ENCODE measurements at places on chromosomes 7 and 10.

DNA sequence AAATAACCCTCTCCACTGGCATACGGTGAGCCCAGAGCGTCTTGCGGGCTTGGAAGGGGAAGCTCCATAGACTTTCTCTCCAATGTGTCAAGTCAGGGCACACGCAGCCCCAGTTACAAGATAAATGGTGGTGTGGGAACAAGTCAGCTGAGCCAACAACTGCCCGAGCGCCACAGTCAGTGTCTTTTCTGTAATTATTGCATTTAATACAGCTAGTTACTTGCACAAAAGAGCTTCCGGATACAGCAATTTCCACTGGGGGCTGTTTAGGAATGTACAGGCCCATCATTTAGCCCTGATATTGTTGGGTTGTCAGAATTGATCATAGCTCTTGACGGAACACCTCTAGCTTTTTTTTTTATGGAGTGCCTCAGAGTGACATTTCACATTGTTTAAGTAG, 193.5 kb upstream of the SP8 start:
- no peaks in the 10 kb centered on the region for H3K27me3 ChIP-seq
- H3K36me3 ChIP-seq, result no peaks in the 10 kb centered on the region
- DNase-seq, result no peak
- H3K27ac ChIP-seq, result no peak overlapping the region
- H3K4me3 ChIP-seq, result no peak overlapping the region

DNA sequence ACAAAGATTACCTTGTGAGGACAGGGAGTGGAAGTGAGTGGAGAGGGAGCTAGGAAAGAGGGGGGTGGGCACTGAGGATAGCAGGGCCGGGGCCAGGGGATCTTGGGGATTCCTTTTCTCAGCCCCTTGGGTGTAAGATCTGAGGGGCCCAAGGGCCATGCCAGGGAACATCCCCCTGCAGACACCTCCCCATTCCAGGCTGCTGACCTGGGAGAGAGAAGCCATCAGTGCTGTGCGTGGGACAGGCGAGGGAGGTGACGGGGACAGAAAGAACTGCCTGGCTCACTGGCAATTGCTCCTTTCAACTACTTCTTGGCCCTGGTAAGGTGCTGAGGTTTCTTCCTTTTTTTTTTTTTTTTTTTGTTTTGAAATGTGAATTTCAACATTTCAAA, 12.0 kb upstream of the BTBD16 start:
- H3K4me3 ChIP-seq, result no peak overlapping the region
- H3K27me3 ChIP-seq, result peaks cover 11% of the 10 kb centered on the region
- H3K4me1 ChIP-seq, result no peaks in the 10 kb centered on the region
- DNase-seq, result no peak
- H3K36me3 ChIP-seq, result no peaks in the 10 kb centered on the region

DNA sequence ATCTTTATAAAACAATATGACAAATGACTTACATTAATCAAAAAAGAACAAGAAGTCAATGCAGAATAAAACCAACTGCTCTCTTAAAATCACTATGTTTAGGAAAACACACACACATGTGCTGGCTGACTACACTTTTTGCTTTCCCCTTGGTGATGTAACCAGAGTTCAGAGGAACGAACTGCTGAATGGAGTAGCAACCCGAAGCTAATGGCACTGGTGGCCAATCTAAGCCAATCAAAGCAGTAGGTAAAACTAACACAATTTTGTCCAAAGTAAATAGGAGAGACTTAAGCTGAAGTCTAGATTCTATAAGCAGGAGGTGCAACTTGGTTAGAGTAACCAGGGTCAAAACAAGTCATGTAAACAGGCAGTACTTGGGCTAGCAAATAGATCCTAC, 33.2 kb upstream of the CUBN start:
- H3K4me3 ChIP-seq, result no peak overlapping the region
- no peak overlapping the region for H3K27ac ChIP-seq
- no peaks in the 10 kb centered on the region for H3K27me3 ChIP-seq
- peaks cover 5% of the 10 kb centered on the region for H3K36me3 ChIP-seq

- H3K4me1 ChIP-seq, result no peaks in the 10 kb centered on the region
- H3K36me3 ChIP-seq, result no peaks in the 10 kb centered on the region
- no peaks in the 10 kb centered on the region for H3K27me3 ChIP-seq
- H3K4me3 ChIP-seq, result no peak overlapping the region
- DNase-seq, result no peak
- H3K27ac ChIP-seq, result no peak overlapping the region
Measured at GRCh38 chr10:106935978-106936451, 228.5 kb downstream of the SORCS1 start.

- DNase-seq, result no peak
- H3K36me3 ChIP-seq, result no peaks in the 10 kb centered on the region
- no peak overlapping the region for H3K4me3 ChIP-seq
- H3K4me1 ChIP-seq, result no peaks in the 10 kb centered on the region
- H3K27ac ChIP-seq, result no peak overlapping the region
- peaks cover 4% of the 10 kb centered on the region for H3K27me3 ChIP-seq
Measured at GRCh38 chr7:107119376-107120105, 49.3 kb upstream of the HBP1 start.

- no peak overlapping the region for H3K4me3 ChIP-seq
- H3K27me3 ChIP-seq, result no peaks in the 10 kb centered on the region
- no peak for DNase-seq
Measured at GRCh38 chr10:124119946-124120345, 26.5 kb upstream of the CHST15 start.

GRCh38 chr10:74486659-74487058, 335.6 kb downstream of the ADK start:
- H3K4me3 ChIP-seq, result no peak overlapping the region
- peaks cover 2% of the 10 kb centered on the region for H3K4me1 ChIP-seq
- DNase-seq, result no peak

DNA sequence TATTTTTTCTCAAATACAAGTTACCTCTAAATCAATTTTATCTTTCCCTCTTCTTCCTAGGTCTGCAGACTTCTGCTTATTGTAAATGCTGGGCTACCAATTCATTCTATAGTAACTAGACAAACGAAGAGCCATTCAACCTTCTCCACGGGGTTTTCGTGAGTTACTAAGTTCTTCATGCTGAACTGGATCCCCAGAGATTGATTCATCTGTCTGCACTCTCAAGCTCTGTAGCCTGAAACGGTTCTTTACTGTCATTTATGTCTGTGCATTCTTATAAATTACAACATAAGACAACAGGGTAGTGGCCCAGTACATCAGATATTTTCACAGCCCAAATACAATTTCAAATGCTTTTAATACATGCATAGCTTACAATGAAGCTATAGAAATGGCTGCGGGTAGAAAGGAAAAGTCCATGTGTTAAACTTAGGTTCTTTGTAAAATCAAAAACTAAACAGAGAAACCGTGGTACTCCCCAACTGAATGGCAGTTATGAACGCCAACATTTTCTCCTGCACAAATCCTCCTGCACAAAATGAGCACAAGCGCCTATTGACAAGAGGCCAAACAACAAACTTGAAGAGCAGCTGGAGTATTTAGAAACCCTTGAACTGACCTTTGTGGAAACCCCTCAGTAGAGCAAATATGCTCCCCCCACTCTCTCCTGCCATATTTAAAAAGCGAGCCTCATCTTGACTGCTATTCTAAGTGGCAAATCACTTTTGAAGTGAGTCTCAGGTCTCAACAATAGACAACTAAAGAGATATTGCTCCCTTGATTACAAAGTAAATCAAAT, 20.7 kb downstream of the LAMB1 start:
- H3K36me3 ChIP-seq, result no peaks in the 10 kb centered on the region
- no peak overlapping the region for H3K4me3 ChIP-seq
- no peak for DNase-seq
- no peaks in the 10 kb centered on the region for H3K4me1 ChIP-seq
- H3K27ac ChIP-seq, result no peak overlapping the region

- H3K27ac ChIP-seq, result no peak overlapping the region
- DNase-seq, result no peak
- H3K36me3 ChIP-seq, result no peaks in the 10 kb centered on the region
- no peaks in the 10 kb centered on the region for H3K4me1 ChIP-seq
Measured at GRCh38 chr10:55063811-55064210, 262.8 kb upstream of the PCDH15 start.

DNA sequence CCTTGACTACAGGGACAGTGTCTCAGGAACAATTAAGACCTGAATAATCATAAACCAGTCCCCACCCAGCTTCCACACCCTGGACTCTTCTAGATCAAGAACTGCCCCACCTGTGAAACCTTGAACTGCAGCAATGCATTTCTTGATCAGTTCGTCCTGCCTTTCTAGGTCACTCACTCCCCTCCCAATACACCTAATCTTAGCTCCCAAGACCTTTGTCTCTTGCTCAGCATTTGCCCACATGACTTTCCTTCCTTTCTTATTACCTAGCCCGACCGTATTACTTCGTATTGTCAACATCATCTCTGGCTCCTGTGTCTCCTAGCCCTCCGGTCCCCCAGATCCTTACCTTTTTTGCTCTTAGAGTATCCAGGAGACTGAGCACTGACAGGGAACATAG, 5.5 kb upstream of the NAMPT start:
- no peak overlapping the region for H3K4me3 ChIP-seq
- no peak for DNase-seq
- no peak overlapping the region for H3K27ac ChIP-seq
- peaks cover 8% of the 10 kb centered on the region for H3K4me1 ChIP-seq
- H3K36me3 ChIP-seq, result no peaks in the 10 kb centered on the region

DNA sequence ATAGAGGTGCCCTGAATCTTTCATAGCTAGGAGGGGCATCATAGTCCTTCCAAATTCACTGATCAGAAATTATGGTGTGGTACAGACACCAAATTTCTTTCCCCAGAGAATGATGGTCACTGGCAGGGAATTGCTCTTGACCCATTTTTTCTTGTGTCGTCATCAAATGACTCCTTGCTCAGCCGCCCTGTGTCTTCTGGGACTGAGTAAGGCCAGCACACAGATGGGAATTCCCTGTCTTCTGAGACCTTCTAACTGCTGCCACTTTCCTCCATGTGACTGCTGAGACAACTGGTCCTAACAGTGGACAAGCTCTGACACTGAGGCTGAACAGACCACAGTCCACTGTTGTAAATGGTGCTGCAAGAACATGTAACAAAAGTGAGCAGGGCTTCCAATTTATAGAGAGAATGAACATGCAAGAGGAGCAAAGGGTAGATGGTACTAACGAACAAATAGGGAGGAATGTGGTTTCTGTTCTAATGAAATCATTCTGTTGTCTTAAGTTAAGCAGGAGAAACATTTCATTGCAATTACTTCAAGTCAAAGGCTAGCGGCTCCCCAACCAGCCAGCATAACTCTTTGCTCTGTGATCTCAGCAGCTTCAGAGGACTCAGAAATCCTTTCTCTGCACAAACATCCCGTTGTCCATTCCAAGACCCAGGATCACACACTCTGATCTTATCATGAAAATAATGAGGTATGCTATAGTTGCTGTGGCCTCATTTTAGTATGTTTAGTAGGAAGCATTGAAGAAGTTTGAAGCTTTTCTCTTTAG, 235.9 kb upstream of the PRSS1 start:
- DNase-seq, result no peak
- peaks cover 3% of the 10 kb centered on the region for H3K27me3 ChIP-seq
- no peak overlapping the region for H3K27ac ChIP-seq

DNA sequence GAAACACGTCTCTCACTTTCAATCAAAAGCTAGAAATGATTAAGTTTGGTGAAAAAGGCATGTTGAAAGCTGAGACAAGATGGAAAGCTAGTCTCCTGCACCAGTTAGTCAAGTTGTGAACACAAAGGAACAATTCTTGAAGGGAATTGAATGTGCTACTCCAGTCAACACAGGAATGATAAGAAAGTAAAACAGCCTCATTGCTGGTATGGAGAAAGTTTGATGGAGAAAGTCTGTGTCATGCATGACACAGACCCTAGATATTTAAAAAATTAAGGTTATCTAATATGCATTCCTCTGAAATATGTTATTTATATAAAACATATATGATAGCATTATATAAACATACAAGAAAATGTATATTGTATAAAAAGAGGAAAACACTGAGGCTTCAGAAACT, 699.4 kb upstream of the FZD8 start:
- H3K27me3 ChIP-seq, result no peaks in the 10 kb centered on the region
- H3K4me1 ChIP-seq, result no peaks in the 10 kb centered on the region
- no peak overlapping the region for H3K4me3 ChIP-seq
- no peaks in the 10 kb centered on the region for H3K36me3 ChIP-seq
- no peak overlapping the region for H3K27ac ChIP-seq

GRCh38 chr10:44261296-44261695, 123.6 kb downstream of the CXCL12 start:
- no peaks in the 10 kb centered on the region for H3K36me3 ChIP-seq
- DNase-seq, result no peak
- no peaks in the 10 kb centered on the region for H3K27me3 ChIP-seq

DNA sequence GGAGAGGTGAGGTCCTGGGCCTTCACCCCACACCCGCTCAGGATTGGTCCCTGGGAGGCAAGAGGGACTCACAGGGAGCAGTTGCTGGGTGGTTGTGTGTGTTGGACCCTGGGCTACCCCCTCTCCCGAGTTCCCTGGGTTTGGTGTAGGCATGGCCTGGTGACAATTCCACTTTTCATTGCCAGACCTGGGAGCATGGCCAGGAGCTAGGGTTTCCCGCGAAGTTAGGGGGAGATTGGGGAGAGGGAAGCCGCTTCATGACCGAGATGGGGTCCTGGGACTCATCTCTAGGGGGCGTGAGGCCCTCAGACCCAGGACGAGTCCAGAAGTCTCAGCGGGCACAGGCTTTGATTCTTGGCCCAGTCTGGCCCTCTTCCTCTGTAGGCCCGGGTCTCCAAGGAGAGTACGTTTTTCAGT, 606 bp downstream of the PALD1 start:
- peak overlapping the region; percentile 39 for H3K4me3 ChIP-seq
- H3K4me1 ChIP-seq, result peaks cover 42% of the 10 kb centered on the region
- no peak for DNase-seq
- H3K36me3 ChIP-seq, result no peaks in the 10 kb centered on the region

DNA sequence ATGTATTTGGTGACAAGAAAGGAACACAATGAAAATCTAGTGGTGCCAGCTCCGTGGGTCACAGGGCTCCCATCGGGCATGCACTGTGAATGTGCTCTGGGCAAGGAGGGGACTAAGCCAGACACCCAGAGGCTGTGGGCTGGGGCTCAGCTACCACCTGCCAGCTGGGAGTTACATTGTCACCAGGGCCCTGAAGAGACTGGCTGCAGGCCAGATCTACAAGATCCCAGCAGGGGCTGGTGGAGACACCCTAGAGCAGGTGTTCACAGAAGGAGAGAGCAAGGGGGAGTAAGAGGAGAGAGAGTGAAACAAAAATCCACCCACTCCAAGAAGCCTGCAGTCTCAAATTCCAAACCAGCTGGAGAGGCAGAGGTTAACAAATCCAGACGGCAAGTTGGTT, 116.6 kb upstream of the ADCY1 start:
- H3K36me3 ChIP-seq, result no peaks in the 10 kb centered on the region
- peaks cover 3% of the 10 kb centered on the region for H3K27me3 ChIP-seq
- H3K4me1 ChIP-seq, result no peaks in the 10 kb centered on the region
- no peak for DNase-seq
- H3K4me3 ChIP-seq, result no peak overlapping the region
- H3K27ac ChIP-seq, result no peak overlapping the region

DNA sequence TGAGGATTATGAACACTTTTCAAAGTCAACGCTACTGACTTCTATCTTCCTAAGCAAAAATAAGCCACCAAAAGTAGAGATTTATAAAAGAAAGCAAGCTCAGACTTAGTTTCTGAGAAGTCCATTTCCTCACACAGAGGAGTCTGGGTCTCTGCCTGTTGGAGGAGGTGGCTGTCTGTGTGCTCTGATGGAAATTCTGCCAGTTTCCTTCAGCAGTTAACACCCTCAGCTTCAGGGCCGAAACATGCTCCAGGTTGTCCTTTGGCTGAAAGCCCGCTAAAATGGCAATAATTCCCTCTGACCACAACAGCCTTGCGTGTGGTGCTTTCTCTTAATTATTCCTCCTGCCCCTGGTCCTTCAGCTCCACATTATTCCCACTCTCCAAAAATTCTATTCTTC, 127.8 kb upstream of the LAMB4 start:
- no peaks in the 10 kb centered on the region for H3K27me3 ChIP-seq
- no peaks in the 10 kb centered on the region for H3K4me1 ChIP-seq
- no peak for DNase-seq
- no peaks in the 10 kb centered on the region for H3K36me3 ChIP-seq
- H3K4me3 ChIP-seq, result no peak overlapping the region
